Activated T-cell treated with anti-CD3 and anti-CD28 coated beads, Interleukin-2, amount 50 U/mL, for 72 hours (primary cell): ENCODE measurements at places on chromosomes 1 and 21. TPM values are rescaled to one million over a fixed set of nuclear protein-coding genes. Genes with fewer than 3 reads are reported as not detected.

The GUCA2A gene
- not detected for total RNA-seq

The NR1I3 gene
- not detected for total RNA-seq

The NTNG1 gene
- 0.48 TPM for total RNA-seq

GRCh38 chr1:48681476-48682305 lies 95.0 kb downstream of the BEND5 start:
- H3K36me3 ChIP-seq, result no peaks in the 10 kb centered on the region
- H3K27ac ChIP-seq, result no peak overlapping the region
- peaks cover 7% of the 10 kb centered on the region for H3K4me1 ChIP-seq
- H3K27me3 ChIP-seq, result peaks cover 18% of the 10 kb centered on the region
- no peak for DNase-seq

DNA sequence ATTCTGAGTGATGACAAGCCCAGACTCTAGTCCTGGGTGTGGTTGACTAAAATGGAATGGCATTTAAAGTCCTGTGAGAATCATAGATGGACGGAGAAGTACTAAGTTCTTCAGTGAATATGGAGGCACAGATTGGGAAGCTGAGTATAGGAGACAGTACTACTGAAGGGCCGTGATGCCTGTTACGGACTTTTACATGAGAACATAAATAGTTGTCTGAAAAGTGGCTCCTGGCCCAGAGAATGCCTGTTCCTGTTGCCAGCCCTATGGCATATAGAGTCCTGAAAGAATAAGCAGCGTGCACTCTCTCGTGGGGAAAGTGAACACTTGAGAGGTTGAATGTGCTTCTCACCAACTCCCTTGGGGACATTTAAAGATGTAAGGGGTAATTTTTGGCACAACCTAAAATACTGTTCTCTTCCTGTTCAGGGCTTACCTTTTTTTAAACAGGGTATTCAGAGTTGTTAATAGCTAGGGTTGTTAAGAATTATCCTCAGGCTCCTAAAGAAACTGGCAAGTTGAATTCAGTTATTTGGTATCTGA lies 20.4 kb downstream of the CCT8 start:
- H3K4me3 ChIP-seq, result no peak overlapping the region
- H3K27me3 ChIP-seq, result no peaks in the 10 kb centered on the region
- no peaks in the 10 kb centered on the region for H3K4me1 ChIP-seq
- no peak overlapping the region for H3K27ac ChIP-seq
- DNase-seq, result no peak

GRCh38 chr1:20873311-20873710 lies 86.2 kb upstream of the HP1BP3 start:
- H3K27ac ChIP-seq, result no peak overlapping the region
- H3K27me3 ChIP-seq, result no peaks in the 10 kb centered on the region
- peaks cover 10% of the 10 kb centered on the region for H3K36me3 ChIP-seq
- H3K4me1 ChIP-seq, result no peaks in the 10 kb centered on the region
- no peak for DNase-seq
- H3K4me3 ChIP-seq, result no peak overlapping the region

GRCh38 chr1:208002672-208003071 lies 91.7 kb upstream of the CD34 start:
- H3K4me3 ChIP-seq, result no peak overlapping the region
- H3K27me3 ChIP-seq, result peaks cover 5% of the 10 kb centered on the region
- H3K4me1 ChIP-seq, result no peaks in the 10 kb centered on the region
- DNase-seq, result no peak

DNA sequence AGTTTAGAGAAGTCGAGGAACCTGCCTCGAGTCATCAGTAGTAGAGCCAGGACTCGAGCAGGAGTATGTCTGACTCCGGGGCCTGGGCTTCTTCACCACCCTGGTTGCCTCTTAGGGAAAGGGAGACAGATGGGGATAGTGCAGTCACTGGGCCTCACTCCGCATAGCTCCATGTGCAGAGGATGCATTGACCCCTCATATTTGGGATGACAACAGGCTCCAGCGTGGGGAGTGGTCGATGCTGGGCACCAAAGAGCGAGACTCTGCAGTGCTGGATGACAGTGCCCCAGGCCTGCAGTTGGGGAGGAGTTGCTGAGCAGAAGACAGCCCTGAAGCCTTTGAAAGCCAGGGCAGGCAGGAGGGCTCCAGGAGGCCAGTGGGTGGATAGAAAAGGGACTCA lies 20.8 kb upstream of the TENT5C start:
- H3K27ac ChIP-seq, result no peak overlapping the region
- no peaks in the 10 kb centered on the region for H3K27me3 ChIP-seq
- no peak overlapping the region for H3K4me3 ChIP-seq
- no peak for DNase-seq

DNA sequence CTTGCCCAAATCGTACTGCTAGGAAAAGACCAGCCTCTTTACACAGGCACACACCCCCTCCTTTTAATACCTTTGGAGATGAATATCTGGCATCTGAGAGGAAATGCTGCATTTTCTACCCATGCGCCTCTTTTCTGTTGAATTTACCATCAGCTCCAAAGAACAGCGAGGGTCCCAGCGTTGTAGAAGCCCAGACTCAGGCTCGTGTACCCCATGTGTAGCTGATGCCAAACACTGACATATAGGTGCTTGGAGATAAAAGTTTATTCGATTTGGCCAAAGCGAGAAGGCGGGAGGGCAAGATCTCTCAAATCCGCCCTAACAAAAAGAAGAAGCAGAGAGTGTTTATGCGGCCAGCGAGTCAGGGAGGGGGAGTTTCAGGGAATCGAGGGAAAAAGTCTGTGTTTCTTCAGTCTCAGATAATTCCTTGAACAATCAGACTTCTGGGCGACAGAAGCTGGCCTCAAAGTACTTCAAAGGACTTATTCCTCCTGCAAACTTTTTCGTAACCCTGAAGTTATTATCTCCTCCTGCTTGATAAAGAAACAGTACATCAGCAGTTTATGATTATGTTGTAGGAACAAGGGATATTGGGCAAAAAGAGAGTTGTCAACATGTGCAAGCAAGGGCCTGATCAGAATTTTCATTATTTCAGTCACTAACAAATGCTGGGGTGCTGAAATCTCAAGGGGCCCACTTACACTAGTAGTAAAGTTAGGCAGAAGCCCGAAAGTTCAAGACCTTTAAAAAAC lies 642 bp upstream of the CREG1 start:
- no peaks in the 10 kb centered on the region for H3K36me3 ChIP-seq
- H3K4me1 ChIP-seq, result peaks cover 44% of the 10 kb centered on the region
- no peak overlapping the region for H3K27ac ChIP-seq
- no peaks in the 10 kb centered on the region for H3K27me3 ChIP-seq
- no peak for DNase-seq

GRCh38 chr1:1358433-1359271 lies at the start of gene MXRA8:
TSS of gene MXRA8 (minus strand) at chr1:1358555. CDS start at chr1:1358504, 51 bp downstream.
- H3K36me3 ChIP-seq, result no peaks in the 10 kb centered on the region
- H3K27me3 ChIP-seq, result no peaks in the 10 kb centered on the region
- H3K4me1 ChIP-seq, result peaks cover 14% of the 10 kb centered on the region
- no peak within 1 kb of the TSS for H3K27ac ChIP-seq
